NCI-H446 (cell line): ENCODE measurements at places on chromosomes 3 and 15.

DNA sequence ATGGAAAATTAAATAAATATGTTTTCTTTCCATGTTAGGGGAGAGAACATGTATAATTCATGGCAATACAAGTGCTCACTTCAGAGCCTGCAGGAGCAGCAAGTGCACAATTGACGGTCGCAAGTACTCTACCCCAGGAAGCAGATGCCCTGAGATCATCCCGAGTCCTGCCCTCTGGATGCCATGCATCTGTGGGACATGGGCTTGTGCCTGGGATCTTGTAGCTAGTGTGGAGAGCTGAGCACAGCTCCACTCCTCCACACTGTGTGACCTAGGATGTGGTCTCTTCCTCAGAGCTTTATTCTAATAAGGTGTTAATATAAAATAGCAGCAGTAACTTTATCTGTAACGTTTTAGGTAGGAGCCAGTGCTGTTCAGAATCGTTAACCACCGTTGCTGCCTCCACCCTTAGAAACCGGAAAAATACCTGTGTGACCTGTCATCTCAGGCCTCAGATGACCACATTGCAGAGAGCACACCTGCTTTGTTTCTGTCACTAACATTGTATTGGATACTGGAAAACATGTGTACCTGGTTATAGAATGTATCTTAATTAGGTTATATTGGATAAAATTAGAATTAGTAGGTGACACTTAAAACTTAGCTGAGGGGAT, 105.0 kb upstream of the GOLGA6L6 start:
- DNase-seq = no peak

GRCh38 chr3:4895838-4896237, 83.4 kb upstream of the BHLHE40 start:
- no peak for DNase-seq

- DNase-seq = no peak
Observed at GRCh38 chr3:190605385-190605784, 91.5 kb downstream of the IL1RAP start.

DNA sequence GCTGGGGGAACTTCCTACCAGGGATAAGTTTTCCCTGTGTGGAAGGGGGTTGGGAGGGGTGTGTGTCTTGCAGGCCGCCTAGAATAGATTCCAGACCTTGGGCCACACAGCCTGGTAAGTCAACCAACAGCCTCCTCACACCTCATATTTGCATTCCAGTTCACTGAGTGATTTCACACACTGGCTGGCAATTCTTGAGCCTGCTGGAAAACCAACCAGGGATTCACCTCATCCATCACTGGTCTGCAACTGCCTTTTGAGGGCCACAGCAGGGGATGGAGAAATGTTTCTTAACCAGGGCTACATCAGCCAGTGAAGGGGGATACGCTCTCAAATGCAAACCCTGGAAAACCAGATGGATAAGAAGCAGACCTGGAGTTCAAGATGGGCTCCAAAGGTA, 2.0 kb downstream of the FSTL1 start:
- DNase-seq = no peak

DNA sequence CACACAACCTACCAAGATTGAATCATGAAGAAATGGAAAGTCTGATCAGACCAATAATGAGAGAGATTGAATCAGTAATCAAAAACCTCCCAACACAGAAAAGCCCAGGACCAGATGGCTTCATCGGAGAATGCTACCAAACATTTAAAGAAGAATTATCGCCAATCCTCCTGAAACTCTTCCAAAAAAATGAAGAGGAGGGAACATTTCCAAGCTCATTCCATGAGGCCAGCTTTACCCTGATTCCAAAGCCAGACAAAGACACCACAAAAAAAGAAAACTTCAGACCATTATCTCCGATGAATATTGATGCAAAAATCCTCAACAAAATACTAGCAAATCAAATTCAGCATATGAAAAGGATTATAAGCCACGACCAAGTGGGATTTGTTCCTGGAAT, 94.1 kb downstream of the SENP2 start:
- peak; percentile 64 for DNase-seq
